ENCODE measurements at places on chromosomes 12 and 14.

DNA sequence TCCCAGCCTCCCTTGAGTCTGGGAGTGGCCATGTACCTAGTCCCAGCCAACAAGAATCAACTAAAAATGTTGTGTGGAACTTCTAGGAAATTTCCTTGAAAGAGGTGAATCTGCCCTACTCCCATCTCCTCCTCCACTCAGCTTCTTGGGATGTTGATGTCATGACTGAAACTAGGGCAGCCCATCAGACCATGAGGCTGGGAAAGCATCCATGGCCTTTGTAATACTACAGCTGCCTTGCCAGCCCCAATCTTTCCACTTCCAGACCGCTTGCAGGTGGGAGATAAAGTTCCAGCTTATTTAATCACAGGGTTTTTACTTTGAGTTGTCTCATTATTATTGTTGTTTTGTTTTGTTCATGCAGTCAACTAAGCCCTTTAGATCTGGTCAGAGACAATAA, 170.3 kb upstream of the LMNTD1 start:
- DNase-seq, result no peak

- DNase-seq, result no peak
Observed at GRCh38 chr14:69460093-69460701, 24.3 kb upstream of the PLEKHD1 start.

DNA sequence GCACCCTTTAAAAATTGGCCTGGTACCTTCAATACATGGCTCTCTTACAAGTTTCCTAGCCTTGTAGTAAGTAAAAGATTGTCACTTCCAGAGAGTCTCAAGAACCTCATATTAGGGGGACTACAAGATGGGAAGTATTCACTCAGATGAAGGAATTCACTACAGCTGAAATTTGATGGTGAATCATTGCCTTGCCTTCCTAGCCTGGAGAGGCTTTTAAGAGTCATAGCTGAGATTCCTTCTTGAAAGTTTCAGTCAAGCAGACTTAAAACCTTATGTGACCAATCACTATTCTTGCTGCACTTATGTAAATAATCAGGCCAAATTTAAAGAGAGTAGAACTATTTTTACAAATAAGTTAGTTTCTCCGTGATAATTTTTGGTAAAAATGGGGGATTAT, 451.6 kb downstream of the TRHDE start:
- DNase-seq, result no peak

DNA sequence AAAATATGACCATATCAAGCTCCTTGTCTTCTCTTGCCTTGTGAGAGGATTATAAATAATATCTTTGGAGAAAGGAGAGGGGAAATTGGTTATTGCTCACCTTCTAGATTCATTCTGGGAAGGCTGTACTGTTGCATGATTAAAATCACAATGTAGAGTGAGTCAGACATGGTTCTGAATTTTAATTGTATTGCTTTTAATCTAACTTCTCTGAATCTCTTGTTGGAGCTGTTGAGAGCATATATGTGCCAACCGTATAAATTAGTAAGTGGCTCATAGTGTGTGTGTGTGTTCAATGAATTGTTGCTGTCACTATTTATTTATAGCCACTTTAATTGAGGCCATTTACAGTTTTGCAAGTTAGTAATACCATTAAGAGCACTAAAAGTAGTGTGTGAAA, 56.1 kb downstream of the KCNJ8 start:
- no peak for DNase-seq

- no peak for DNase-seq
Observed at GRCh38 chr14:103442288-103442687, 57.1 kb downstream of the MARK3 start.

GRCh38 chr14:69841656-69842055, 37.6 kb upstream of the SMOC1 start:
- DNase-seq, result no peak

DNA sequence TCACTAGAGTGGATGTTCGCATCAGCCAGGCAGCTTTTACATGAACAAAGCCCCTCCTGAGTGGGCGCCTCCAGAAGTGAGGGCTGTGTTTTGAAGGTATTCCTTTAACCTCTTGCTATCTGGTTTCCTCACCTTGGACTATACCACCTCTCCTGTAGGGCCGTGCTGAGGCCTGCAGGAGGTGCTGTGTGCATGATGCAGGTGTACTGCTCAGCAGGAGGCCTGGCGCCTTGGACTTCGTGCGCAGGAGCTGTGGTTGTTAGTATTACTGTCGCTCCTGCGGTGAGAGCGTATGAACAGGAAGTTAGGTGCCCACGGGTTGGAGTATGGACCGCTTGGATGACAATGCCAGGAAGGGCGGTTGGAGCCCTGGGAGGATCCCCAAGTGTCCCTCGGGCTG, 130.7 kb downstream of the TSPAN9 start:
- no peak for DNase-seq

DNA sequence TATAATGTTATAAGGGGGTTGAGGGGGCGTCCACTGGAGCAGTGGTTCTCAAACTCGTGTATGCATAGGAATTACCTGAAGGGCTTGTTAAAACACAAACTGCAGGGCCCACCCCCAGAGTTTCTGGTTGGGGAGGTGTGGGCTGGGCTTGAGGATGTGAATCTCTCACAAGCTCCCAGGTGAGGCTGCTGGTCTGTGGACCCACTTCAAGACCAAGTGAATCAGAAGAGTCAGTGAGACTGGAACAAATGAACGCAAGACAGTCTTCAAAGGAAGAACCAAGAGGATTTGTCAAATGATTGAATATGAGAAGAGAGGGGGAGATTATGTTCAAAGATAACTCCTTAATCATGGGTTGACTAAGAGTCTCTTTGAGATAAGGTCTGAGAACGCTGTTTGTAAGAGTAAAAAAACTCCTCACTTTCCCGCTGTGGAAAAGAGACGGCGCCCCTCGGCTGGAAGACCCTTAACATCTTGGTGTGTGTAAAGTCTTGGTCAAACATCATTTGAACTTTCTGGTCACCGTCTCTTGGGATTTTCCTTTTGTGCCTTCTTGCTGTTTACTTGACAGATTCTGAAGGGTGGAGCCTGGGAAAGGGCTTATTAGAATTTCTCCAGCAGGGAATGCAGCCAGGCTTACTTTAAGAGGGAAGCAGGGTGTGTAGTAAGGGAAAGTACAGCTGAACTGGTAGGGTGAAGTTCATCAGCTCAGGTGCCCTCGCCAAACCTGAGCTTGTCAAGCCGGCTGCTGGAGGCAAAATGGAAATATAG, 5.3 kb upstream of the FOXN3 start:
- DNase-seq, result no peak

- DNase-seq, result no peak
Observed at GRCh38 chr12:65602253-65602609, 222.1 kb upstream of the HMGA2 start.

- DNase-seq, result no peak
Observed at GRCh38 chr14:105197211-105197641, 16.1 kb upstream of the NUDT14 start.

- DNase-seq, result no peak
Observed at GRCh38 chr14:64591809-64592208, 42.0 kb downstream of the PPP1R36 start.

- DNase-seq, result no peak
Observed at GRCh38 chr12:130838284-130838950, 633 bp downstream of the STX2 start.

GRCh38 chr14:64293976-64294671, at the start of gene ESR2:
Gene ESR2 (minus strand): TSS chr14:64294371. CDS start chr14:64282985, 11,386 bp downstream.
- DNase-seq, result no peak

DNA sequence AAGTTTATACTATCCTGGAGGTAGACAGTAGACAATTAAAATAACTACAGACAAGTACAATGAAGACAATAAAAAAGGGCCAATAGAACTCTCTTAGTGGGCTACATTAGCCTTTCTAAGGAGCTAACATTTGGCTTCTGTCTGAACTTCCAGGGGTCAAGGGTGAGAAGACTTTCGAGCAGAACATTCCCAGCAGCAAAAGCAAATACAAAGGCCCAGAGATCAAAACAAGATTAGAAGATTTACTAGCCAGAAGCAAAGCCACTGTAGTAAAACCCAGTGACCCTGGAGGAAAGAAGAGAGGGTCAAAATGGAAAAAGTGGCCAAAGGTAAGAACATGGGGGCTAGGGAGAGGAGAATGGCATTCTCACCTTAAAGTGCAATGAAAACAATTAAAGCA, 63.2 kb downstream of the ATP2B1 start:
- no peak for DNase-seq

- DNase-seq, result no peak
Observed at GRCh38 chr14:54665946-54666345, 99.0 kb downstream of the SAMD4A start.

DNA sequence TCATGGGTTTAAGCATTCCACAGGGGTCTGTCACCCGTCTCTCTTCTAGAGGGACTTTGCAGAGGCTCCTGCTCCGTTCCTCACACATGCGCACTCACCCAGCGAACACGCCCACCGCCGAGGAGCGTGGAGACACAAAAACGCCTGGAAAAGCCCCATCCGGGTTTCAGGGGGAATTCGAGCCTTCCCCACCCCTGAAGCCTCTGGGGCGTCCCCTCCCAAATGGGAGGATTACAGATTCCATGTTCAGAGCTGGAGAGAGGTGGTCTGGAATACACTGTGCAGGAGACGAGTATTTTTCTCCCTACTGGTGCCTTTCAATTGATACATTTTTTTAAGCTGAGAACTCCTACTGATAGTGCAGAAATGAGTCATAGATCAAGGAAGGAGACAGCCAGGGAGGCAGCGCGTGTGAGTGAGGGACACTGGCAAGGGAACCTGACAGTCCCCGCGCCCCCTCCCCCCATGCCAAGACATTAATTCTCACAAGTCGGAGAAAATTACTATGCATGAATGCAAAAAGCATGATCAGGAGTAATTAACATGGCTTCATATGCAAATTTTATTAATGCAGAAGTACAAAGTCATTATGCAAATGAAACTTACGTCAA, 36.9 kb downstream of the BCL11B start:
- DNase-seq, result no peak

DNA sequence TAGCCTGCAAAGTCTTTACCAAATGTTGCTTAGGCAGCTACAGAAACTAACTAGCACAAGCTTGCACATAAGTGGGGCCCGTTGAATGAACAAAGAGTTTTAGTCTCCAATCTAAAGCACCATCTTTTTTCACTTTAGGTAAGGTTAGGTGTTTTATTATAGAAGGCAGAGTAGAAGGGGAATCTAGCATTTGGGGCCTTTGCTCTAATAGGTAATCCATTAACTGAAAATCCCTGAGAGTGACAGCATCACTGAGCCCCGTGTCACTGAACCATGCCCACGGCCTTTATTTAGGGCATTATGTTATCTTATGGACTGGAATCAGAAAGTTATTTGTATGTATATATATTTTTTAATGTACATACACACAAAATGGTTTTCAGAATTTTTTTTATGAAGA, 25.1 kb downstream of the CPNE8 start:
- no peak for DNase-seq

GRCh38 chr12:74490390-74491064, 47.1 kb upstream of the ATXN7L3B start:
- DNase-seq, result no peak

DNA sequence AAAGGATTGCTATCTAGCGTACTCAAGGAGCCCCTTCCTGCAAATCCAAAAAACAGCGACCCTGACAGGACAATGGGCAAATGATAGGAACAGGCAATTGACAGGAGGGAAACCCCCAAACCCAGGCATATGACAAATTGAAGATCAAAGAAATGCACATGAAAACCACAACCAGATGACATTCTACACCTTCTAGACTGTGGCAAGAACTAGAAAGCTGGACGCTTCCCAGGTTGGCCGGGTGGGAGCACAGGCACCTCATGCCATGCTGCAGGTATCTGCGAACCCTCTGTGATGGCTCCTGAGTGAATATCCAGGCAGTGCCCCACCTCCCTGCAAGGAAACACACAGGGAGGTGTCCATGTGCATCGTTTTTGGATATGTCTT, 37.1 kb downstream of the CMKLR1 start:
- DNase-seq, result peak; percentile 34

GRCh38 chr14:58713677-58714076, 75.9 kb downstream of the DACT1 start:
- DNase-seq, result no peak

- peak; percentile 88 for DNase-seq
Observed at GRCh38 chr12:54413284-54414190, 5.5 kb downstream of the ITGA5 start.
